ENCODE measurements at places on chromosomes 7 and 10. TPM values are rescaled to one million over a fixed set of nuclear protein-coding genes. Genes with fewer than 3 reads are reported as not detected.

- DNase-seq = peak; percentile 64
Observed at GRCh38 chr10:69278446-69278963, at the start of gene HK1. Gene HK1 (plus strand): TSS chr10:69278496.

GRCh38 chr10:51729822-51730555, 30.6 kb upstream of the CSTF2T start:
- DNase-seq = no peak

DNA sequence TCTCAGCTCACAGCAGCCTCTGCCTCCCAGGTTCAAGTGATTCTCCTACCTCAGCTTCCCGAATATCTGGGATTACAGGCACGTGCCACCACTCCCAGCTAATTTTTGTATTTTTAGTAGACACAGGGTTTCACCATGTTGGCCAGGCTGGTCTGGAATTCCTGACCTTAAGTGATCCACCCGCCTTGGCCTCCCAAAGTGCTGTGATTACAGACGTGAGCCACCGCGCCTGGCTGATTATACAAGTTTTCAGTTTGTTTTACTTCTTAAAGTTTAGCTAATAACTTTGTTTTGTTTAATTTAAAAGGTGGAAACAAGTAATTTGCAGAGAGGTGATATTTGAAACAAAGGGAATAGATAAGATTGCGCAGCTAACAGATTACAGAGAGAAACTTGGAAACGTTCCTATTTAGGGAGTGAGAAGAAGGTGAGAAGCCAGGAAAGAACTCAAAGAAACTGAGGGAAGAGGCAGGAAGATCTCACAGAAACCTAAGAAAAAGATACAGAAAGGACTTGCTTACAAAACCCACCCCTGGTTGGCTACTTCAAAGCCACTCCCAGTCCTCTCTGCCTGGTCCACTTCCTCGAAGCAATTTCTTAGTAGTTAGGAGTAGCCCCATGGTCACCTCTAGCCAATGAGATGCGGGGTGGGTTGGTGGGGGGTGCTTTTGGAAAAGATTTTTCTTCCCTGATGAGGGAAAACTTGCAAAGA, 15.0 kb upstream of the PDLIM1 start:
- no peak for DNase-seq

- no peak for DNase-seq
Observed at GRCh38 chr7:32941181-32941580, 16.1 kb upstream of the FKBP9 start.

GRCh38 chr10:15069230-15069629, 19.3 kb downstream of the ACBD7 start:
- DNase-seq = no peak

DNA sequence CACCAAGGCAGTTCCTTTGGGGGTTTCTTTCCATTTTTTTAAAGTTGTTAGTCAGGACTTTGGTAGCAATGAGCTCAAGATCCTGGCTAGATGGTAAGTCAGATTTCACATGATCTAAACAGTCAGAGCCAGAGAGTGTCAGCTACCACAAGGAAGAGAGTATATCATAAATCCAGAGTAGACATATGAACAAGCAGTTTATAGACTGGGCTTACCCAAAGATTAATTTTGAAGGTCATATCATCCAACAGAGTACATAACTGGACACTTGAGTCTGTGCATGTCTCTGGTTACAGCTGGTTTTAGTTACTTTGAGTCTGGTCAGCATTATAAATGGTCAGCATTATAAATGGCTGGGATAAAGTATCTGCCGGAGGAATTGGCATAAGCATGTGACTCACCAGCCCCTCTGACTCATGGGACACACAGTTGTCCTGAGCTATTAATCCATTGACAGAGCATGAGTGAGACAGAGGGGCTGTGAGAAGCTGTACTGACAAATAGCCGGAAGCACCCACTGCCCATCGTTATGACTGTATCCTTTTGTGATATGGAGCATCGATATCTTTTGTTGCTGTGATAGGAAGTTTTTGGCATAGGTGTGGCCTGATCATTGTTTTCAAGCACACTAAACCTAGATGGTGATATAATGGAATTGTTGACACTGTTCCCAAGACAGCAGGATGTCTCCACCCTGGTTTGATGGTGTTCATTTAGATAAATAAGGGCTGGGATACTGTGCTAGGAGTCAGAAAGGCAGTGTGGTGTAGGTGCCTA, 19.3 kb downstream of the PPP1R3C start:
- no peak for DNase-seq

GRCh38 chr7:101819913-101820522, 2.6 kb downstream of the CUX1 start:
- DNase-seq = no peak

The SP8 gene
- total RNA-seq = not detected

The HK1 gene
- total RNA-seq = 117 TPM
